Dermis blood vessel endothelial cell (primary cell): ENCODE measurements at places on chromosomes 13 and 19.

GRCh38 chr13:107864543-107865317 lies 350.6 kb downstream of the LIG4 start:
- DNase-seq, result peak; percentile 87

DNA sequence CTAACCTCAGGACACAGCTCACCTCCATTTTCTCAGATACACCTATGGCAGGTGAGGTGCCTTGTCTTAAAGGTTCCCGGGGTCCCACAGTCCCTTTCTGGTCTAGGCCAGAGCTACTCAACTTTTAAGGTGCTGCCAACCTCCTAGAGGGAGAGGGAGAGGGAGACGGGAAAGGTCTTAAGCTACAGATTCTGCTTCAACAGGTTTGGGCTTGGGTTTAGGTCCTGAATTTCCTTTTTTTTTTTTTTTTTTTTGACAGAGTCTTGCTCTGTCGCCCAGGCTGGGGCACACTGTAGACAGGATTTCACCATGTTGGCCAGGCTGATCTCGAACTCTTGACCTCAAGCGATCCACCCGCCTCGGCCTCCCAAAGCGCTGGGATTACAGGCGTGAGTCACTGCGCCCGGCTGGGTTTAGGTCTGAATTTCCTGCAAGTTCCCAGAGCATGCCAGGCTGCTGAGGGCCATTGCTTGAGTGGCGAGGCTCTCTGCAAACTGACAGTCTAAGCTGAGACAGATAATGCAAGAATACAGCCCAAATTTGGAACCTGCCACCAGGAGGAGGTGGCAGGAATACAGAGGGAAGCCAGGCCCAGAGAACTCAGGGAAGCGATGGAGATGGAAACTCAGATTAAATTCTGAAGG lies 7.8 kb upstream of the SYCN start:
- no peak for DNase-seq

DNA sequence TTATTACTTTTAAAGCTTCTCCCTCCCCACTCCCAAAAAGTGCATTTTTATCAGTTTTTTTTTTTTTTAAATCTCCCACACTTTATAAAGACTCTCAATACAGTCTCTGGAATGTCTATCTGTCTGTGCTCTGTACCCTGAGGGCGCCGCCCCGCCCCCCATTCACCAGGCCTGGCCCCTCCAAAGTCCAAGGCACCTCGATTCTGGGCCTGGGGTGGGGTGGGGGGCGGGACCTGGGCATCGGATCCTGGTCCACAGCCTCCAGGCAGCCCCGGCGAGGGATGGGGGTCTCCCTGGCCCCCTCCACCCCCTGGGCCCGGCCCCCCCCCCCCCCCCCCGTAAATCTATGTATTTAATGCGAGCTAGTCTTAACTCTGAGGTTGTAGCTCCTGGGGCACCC lies 23.3 kb downstream of the ZBTB7A start:
- no peak for DNase-seq

DNA sequence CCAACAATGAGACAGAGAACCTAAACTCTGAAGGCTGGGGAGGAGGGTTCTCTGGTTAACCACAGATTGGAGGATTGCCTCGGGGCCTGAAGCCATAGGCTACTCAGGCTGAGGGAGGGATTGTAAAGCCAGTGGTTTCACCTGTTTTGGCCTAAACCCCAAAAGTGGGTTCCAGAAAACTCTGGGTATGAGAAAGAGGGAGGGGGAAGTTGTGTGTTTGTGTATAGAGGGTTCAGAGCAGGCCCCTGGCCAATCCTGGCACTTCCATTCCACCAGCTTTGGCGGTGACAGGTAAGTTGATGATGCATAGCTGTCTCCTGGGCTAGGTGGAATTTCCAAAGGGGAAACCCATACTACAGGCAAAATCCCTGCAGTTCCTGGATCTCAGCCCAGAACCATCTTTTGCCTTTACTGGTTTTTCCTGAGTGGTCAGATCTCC lies 13.5 kb upstream of the CCDC97 start:
- DNase-seq, result no peak

- no peak for DNase-seq
Observed at GRCh38 chr19:48436586-48436985, 9.2 kb upstream of the GRWD1 start.

DNA sequence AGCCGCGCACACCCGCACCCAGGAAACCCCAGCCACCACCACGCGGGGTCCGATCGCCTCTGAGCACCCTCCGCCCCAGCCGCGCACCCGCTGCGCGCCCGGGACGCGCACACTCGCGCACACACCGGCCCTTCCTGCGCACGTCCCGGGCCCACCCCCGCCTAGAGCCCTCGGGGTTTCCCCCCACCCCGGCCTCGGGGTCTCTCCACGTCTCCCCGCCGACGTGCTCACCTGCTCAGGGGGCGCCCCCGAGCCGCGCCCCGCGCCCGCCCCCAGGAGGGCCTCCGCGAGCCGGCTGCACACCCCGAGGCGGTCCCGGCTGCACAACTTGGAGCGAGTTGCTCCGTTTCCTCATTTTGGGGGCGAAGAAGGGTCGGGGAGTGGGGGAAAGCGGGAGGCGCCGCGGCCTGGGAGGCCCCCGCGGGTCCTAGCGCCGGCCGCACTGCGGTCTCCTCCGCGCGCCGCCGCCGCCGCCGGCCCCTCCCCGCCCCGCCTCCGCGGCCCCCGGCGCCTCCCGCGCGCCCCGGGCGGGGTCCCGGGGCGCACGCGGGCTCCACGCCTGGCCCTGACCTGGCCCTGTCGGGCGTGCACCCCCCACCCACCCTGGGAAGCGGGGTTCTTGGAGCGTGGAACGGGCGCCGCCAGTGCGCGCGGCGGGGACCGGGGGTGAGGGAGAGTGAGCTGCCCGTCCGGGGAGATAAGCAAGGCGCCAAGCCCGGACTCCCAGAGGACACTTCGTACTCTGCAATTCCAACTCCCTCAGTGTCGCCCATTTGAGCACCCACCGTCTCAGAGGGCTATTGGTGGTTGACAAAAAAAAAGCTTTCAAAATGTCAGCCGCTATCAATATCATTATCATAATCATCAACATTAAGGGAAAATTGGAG lies at the start of gene MATK:
MATK (minus strand) TSS at position 444 of the 887 bp plus-strand sequence. CDS start 1,246 bp downstream, outside the sequence.
- DNase-seq, result no peak

DNA sequence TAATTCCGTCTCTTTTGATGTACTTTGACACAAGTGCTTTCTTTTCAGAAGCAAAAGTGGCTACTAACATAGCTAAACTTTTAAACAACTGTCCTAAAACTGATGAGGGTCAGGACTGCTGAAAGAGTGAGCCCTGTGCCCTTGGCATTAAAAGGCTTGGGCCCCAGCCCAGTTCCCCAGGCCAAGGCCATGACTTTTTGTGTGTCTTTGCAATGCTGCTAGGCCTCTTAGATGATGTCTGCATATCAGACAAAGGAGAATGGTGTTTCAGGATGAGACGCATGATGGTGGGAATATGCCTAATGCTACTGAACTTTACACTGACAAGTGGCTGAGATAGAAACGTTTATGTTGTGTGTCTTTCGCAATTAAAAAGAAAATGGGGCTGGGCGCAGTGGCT lies 38.0 kb downstream of the SLC7A9 start:
- no peak for DNase-seq

DNA sequence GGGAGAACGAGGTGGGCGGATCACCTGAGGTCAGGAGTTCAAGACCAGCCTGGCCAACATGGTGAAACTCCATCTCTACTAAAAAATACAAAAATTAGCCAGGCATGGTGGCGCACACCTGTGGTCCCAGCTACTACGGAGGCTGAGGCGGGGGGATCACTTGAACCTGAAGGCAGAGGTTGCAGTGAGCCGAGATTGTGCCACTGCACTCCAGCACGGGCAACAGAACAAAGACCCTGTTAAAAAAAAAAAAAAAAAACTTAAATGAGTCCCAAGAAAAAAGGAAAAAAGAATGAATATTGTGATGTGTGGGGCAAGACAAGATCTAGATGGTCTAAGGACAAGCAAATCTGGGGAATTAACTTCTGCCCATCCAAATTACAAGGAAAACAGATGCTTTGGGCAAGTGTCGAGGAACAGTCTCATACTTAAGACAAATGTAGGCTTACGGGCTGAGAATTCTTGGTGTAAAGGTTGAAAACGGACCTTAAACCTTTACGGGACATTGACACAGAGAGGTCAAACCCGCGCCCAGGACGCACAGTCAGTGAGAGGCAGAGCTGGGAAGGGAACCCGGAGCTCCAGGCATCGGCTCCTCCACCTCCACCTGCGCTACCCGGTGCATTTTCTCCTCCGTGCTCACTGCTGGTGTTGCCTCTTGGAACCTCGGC lies 656 bp upstream of the ZNF324 start:
- DNase-seq, result no peak

DNA sequence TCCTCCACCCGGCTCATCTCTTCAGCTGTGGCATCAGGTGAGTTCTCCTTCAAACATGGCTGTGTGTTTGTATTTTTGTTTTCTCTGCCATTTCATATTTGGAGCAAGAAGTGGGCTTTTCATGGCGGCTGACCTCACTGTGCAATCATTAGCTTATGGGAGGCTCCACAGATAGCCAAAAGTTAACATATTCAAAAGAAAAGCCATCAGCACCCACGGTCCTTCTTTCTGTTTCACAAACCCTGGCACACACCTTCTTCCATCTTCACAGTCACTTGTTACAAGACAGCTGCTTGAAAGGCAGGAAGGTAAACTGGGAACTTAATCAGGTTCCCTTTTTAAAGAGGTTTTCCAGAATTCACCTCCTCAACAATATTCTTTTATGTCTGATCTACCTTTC lies 69.3 kb upstream of the ATP12A start:
- no peak for DNase-seq

- peak; percentile 13 for DNase-seq
Observed at GRCh38 chr13:31631071-31631470, 108.3 kb upstream of the RXFP2 start.

DNA sequence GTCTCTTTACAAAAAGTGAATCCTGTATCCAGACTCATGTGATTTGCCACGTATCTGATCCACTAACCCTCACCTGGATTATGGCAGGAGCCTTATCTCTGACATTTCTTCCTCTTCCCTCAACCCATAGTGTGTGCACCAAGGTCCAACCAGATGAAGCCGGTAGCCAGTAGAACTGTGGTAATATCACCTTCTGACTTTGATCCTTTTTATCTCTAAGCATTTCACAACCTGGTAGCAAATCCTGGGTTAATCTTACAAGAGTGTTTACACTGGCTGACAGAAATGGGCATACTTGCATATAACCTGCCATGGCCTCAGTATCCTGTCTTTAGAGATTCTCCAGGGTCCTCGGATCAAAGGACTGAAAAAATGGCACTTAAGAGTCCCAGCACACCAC lies 1.9 kb downstream of the ZNF417 start:
- no peak for DNase-seq

- DNase-seq, result peak; percentile 68
Observed at GRCh38 chr19:11699931-11700794, 38.6 kb downstream of the ZNF823 start.

- DNase-seq, result no peak
Observed at GRCh38 chr19:28420811-28421550, 792.0 kb downstream of the UQCRFS1 start.

- DNase-seq, result peak; percentile 37
Observed at GRCh38 chr13:21557995-21558394, 46.0 kb downstream of the MICU2 start.

GRCh38 chr13:28426381-28426780 lies 68.5 kb downstream of the FLT1 start:
- no peak for DNase-seq

GRCh38 chr13:46389457-46390451 lies 2.7 kb upstream of the RUBCNL start:
- no peak for DNase-seq

GRCh38 chr19:48450863-48451262 lies 4.5 kb upstream of the KCNJ14 start:
- DNase-seq, result no peak

DNA sequence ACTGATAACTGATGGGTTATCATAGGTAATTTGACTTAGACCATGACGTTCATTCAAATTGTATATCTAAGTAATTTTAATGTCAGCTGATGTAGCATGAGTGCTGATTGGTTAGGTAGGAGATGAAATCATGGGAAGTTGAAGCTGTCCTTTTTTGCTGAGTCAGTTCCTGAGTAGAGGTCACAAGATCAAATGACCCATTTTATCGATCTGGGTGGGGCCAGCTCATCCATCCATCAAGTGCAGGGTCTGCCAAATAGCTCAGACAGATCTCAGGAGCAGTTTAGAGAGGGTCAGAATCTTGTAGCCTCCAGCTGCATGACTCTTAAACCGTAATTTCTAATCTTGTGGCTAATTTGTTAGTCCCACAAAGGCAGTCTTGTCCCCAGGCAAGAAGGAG lies 35.3 kb upstream of the CD177 start:
- no peak for DNase-seq

DNA sequence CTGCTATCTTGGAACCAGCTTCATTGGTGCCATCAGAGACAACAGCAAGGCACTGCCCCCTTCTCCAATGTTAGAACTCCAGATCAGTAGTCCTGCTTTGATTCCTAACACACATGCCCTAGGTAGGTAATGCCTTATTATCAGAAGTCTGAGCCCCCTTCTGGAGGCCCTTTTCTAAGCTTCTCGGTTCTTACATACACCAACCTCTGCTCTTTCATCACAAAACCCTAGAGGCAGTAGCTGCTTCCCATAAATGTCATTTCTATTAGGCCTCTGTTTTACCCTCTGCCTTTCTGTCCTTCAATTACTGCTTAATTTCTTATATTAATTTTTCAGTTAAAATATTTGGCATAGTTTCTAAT lies 65.3 kb upstream of the KLHL1 start:
- DNase-seq, result no peak

GRCh38 chr13:65843314-65843731 lies 1386.8 kb downstream of the PCDH9 start:
- no peak for DNase-seq

GRCh38 chr19:41449079-41449864 lies 6.3 kb downstream of the ERICH4 start:
- DNase-seq, result peak; percentile 91

DNA sequence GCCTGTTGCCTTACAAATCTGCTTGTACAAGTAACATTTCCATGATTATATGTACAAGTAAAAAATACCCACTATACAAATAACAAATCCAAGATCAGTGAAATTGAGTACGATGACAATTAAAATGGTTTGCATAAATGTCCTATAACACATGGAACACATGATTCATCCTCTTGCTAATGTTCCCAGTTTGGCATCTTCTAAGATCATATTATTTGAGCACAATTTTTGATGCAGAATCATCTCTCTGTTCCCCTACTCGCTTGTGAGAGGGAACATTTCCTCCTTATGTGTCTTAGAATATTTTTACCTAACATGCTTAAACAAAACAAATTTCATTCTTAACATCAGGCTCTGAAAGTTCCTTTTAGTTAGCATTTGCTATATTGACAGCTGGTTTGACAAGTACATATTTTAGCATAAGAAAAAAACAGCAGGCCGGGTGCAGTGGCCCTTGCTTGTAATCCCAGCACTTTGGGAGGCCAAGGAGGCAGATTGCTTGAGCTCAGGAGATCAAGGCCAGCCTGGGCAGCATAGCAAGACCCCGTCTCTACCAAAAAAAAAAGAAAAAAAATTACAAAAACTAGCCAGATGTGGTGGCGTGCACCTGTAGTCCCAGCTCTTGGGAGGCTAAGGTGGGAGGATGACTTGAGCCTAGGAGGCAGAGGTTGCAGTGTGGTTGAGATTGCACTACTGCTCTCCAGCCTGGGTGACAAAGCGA lies 14.2 kb downstream of the ZNF331 start:
- DNase-seq, result no peak

DNA sequence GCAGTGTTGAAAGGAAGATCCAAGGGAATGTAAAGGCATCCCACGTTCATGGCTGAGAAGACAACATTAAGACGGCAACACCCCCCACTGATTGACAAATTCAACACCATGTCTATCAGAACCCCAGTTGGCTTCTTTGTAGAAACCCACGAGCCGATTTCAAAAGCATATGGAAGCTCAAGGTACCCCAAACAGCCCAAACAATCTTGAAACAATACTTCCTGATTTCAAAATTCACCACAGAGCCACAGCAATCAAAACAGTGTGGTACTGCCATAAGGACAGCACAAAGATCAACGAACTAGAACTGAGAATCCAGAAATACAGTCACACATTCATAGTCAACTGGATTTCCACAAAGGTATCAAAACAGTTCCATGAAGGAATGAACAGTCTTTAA lies 6.2 kb downstream of the MIER2 start:
- DNase-seq, result no peak
